ENCODE measurements at places on chromosomes 3 and 15. TPM values are rescaled to one million over a fixed set of nuclear protein-coding genes. Genes with fewer than 3 reads are reported as not detected.

DNA sequence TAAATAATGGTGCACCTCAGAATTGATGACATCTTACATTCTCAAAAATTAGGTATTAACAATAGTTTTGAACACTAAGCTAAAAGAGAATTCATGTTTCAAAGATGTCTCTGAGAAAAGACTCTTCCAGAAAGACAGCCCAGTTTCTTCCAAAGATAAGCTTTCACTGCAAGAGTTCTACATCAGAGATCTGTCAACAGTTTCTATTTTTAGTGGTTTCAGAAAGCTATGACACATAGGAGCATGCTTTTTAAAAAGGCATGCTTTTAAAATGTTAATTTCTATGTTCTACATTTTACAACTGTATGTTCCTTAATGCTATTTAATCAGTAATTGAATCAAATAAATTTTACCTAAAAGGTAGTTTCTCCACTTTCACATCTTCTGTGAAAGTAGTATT is 88.2 kb downstream of the PLOD2 start:
- DNase-seq: no peak
- H3K27ac ChIP-seq: peak overlapping the region; percentile 45
- no peaks in the 10 kb centered on the region for H3K27me3 ChIP-seq
- H3K4me3 ChIP-seq: no peak overlapping the region
- peaks cover 42% of the 10 kb centered on the region for H3K36me3 ChIP-seq

DNA sequence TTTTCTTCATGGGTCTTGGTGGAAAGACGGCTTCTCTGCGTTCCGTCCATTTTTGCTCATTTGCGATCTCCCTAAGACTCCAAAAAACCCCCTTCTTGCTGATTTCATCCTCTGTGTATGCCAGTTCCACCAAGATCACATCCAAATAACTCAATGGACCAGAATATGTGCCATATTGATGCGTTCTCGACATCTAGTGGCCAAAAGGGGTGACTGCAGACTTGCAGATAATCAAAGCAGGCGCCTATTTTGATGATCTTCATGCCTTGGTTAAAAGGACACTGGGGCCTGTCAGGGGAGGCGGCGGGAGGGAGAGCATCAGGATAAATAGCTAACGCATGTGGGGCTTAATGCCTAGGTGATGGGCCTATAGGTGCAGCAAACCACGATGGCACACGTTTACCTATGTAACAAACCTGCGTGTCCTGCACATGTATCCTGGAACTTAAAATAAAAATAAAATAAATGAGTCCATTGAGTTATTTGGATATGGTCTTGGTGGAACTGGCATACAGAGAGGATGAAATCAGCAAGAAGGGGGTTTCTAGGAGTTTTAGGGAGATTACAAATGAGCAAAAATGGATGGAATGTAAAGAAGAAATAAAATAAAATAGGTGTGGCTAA is 104.2 kb upstream of the RAD18 start:
- DNase-seq: no peak
- no peaks in the 10 kb centered on the region for H3K36me3 ChIP-seq
- H3K4me1 ChIP-seq: peaks cover 37% of the 10 kb centered on the region
- H3K4me3 ChIP-seq: no peak overlapping the region
- H3K27me3 ChIP-seq: no peaks in the 10 kb centered on the region
- peak overlapping the region; percentile 55 for H3K27ac ChIP-seq

GRCh38 chr3:181470349-181470748 is 241.4 kb upstream of the SOX2 start:
- no peaks in the 10 kb centered on the region for H3K27me3 ChIP-seq
- no peak for DNase-seq
- H3K4me3 ChIP-seq: no peak overlapping the region
- H3K4me1 ChIP-seq: no peaks in the 10 kb centered on the region
- no peaks in the 10 kb centered on the region for H3K36me3 ChIP-seq

- no peaks in the 10 kb centered on the region for H3K36me3 ChIP-seq
- H3K4me1 ChIP-seq: no peaks in the 10 kb centered on the region
- no peak for DNase-seq
- no peak overlapping the region for H3K27ac ChIP-seq
These were observed 14.8 kb upstream of the RBP2 start for GRCh38 chr3:139491027-139491700.

DNA sequence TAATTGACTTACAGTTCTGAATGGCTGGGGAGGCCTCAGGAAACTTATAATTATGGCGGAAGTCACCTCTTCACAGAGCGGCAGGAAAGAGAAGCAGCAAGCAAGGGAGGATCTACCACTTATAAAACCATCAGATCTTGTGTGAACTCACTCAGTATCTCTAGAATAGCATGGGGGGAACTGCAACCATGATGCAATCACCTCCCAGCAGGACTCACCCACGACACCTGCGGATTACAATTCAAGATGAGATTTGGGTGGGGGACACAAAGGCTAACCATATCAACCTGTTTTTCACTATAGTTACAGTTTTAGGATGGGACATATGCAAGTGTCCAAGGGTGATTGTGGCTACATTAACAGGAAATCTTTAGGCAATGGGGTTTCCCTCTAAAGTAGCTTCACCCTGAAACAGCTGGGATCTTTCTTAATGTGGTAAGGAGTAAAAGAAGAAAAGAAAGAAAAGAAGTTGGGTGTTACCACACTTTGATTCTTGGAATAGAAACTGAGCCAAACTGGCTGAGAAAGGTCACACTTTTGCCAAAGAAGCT is 453.8 kb downstream of the OTOL1 start:
- no peak for DNase-seq
- H3K4me1 ChIP-seq: no peaks in the 10 kb centered on the region
- no peaks in the 10 kb centered on the region for H3K27me3 ChIP-seq
- H3K27ac ChIP-seq: no peak overlapping the region
- H3K36me3 ChIP-seq: no peaks in the 10 kb centered on the region

Gene PCOLCE2
- total RNA-seq: 74.3 TPM
